Amygdala (tissue), 56 donors: ENCODE measurements at places on chromosomes 13 and 19.
A peak's percentile ranks its signal among the peaks of the same experiment; 100 is the strongest.

- no peak for DNase-seq
Observed at GRCh38 chr13:83372786-83373185, 509.5 kb downstream of the SLITRK1 start.

DNA sequence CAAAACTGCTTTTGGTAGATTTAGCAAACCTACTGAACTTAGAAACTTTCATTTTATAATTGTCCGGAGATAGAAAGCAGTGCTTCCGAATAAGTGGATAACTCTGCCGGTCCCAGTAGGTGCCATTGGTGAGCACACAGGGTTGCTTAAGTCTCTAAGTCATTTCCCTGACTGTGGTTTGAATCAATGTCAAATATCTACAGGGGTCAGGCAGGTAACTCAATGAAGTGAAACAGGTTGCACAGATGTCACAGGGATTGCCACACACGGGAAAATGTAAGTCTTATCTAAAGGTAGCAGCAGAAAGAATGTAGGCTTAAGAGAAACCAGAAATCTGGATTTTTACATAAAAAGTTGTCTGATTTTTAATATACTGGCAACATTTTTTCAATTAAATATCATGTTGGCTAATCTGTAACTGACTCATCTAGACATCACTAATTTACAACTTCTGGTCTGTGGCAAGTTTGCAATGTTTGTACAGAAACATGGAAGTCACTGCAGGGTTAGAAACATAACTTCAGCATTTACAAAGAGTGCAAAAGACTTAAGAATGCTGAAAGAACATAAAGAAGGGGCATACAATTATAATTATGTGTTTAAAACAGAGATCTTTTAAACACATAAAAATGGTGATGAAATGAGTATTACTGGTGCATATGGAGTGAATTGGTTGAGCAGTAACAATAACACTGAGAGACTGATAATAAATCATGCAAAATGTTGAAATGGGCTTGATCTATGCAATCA, 14.3 kb upstream of the LRRC63 start:
- DNase-seq: no peak

- DNase-seq: no peak
Observed at GRCh38 chr19:18809149-18809868, 18.2 kb upstream of the COMP start.

- no peak for DNase-seq
Observed at GRCh38 chr13:54287062-54287764, 1258.6 kb downstream of the OLFM4 start.

DNA sequence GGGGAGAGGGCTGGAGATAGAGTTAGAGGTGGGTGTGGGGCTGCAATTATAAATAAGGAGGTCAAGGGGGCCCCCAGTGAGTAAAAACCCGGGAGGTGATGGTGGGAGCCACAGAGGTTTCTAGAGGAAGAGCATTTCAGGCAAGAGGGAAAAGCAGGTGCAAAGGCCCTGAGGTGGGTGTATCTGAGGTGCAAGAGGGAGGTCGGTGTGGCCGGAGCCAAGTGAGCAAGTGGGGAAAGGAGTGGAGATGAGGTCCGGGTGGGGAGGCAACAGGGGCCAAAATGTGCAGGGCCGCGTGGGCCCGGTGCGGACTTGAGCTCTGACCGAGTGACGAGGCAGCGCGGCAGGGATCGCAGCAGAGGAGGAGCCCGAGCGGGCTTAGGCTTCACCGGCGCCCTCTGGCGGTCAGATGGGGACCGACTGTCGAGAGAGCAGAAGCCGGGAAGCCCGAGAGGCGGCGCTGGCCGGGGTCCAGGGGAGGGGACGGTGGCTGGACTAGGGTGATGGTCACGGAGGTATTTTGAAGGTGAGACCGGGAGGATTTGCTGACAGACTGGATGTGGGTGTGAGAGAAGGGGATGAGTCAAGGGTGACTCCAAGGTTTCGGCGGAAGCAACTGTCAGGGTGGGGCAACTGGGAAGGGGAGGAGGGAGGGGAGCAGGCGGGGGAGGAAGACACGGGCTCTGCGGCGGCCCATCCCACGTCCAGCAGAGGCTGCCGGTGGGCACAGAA, 17.7 kb upstream of the SPACA4 start:
- peak; percentile 83 for DNase-seq

DNA sequence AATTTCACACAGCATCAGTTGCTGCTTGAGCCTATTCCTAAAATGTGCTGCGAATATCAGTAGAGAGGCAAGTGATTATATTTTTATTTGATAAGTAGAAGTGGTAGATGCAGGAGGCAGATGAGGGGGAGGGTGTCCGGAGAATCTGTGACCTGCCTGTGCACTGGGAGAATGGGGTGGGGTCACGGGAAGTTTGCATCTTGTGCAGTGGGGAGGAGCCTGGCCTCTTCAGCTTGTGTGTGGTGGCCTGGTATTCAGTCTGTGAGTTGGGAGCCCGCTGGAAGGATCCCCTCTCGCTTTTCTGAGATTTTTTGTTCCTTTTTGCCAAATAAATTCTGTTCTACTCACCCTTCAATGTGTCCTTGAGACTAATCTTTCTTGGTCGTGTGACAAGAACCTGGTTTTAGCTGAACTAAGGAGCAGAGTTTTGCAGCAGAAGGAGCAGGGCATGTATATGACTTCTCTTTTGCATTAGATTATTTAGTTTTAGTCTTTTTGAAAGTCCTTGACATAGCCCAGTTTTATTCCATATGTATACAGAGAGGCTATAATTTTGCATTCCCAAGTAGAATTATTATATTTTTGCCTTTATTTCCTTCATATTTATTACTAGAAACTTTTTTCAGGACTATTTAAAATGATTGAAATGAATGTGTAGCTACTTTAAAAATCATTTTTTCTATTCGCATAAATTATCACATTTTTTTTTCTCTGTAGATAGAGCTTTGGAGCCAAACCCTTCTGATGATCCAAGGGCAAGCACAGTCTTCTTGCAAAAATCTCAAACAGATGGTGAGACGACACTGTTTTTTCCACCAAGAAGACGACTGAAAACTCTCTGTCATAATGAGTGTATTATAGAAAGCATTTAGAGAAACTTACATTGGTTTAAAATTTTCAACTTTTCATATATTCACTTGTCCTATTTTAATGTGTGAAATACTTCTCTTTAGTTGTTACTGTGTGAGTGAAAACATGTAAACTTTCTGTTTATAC, 1257.2 kb downstream of the UQCRFS1 start:
- DNase-seq: no peak

DNA sequence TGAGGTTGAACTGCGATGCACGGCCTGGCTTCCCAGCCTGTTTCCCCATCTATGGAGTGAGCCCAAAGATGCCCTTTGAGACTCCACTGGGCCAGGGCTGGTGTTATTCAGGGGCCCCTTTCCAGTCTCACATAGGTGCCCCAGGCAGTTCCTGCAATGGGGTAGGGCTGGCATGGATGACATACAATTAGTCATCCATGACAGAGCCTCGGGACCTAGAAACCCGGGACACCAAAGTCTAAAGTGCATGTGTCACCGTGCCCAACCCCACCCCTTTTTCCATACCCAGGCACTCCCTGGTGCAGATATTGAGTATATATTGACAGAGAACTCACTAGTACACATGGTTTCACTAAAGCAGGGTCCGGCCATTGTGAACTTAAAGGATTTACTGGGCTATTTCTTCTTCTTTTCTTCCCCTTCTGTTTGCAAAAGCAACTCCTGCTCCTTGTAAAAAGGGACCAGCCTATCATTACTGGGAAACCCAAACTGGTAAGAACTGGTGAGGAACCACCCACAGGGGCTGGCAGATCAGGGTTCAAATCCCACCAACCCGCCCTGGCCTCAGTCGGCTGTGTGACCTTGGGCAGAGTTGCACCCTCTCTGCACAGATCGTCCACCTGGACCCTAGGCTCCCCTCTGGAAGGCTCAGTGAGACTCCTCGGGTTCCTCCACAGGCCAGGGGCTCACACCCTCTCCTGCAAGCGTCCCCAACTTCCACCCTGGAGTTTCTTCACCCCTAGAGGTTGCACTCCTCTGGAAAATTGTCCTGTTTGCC, 2.7 kb downstream of the B3GNT3 start:
- no peak for DNase-seq

DNA sequence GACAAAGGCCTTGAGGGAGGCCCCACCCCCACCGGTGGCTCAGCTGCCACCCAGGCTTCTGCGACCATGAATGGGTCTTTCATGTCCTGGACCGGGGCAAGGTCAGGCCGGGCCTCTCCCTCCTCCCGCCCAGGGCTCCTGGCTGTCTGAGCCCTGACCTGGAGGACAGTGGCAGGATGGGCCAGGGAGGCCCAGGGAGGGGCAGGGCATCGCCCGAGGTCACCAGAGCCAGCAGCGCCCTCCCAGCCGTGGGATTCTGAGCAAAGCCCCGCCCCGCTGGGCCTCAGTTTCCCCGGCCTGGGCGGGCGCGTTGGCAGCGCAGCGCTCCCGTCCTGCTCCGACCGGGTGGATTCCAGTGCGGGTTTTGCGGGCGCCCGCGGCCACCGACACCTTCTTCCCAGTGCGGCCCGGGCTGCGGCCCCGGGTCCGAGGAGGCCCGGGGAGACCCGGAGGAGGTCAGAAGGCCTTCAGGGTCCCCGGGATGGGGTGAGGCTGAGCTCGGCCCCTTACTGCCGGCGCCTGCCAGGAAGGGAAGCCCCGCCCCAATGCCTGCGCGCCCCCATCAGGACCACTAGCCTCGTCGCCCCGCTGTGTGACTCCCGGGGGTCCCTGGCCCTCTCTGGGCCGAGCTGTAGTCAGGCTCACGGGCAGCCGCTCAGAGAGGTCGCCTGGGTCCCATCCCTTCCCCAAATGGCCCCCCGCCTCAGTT, 24.6 kb upstream of the SEMA6B start:
- peak; percentile 41 for DNase-seq

DNA sequence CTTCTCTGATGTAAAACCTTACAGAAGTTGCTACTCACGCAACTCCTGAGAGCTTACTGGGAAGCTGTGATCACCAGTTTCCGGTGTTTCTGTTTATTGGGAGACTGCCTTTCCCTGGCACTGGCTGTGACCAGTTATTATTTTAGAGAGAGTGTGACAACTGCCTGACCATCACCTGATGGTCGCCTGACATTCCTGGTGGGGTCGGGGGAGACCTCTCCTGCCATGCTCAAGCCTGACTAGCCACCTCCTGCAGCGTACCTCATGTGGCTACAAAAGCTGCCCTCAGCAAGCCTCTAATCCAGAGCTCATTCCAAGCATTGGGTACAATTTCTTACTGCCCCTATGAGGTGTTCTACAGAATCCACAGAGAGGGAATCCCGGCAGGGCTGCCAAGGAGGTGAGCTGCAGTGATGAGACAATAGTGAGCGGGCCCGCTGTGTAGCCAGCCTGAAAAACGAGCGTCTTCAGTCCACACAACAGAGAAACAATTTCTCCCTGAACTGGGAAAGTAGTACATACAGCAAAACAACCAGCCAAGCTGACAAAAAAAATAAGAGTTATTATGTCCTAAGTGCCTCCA, 28.7 kb downstream of the GJA3 start:
- DNase-seq: no peak

DNA sequence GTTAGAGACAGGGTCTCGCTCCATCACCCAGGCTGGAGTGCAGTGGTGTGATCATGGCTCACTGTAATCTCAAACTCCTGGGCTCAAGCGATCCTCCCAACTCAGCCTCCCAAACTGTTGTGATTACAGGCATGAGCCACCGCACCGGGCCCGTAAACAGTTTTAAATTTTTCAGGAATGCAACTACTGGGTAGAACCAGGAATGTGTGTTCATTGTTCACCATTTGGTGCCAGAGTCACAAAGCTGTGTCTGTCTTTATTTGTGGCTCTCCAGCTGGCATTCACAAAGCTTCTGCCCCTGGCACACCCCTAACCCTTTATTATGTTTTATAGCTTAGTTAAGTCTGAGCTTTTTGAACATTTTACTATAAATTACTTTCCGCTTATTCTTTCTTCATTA, 19.8 kb upstream of the ACP7 start:
- DNase-seq: no peak

- no peak for DNase-seq
Observed at GRCh38 chr13:57353831-57354230, 186.8 kb downstream of the PRR20E start.

GRCh38 chr13:49400755-49401659, 42.9 kb downstream of the CAB39L start:
- peak; percentile 12 for DNase-seq

DNA sequence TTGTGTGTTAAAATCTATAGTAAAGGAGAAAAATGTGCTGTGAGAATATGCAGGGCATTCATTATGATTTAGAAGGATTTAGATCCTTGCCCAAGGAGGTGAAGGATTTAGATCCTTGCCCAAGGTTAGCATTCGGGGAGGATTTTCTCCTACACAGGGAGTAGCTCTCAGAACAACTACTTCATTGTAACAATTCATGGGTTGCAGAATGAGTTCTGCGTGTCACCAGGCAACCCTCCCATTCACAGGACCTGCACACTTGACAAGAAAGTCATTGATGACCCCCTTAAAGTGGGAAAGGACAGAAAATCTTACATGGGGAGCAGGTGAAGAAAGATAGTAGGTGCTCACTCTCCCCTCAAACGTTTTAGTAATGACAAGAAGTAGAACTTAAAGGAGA, 167.1 kb upstream of the MAB21L1 start:
- DNase-seq: no peak

DNA sequence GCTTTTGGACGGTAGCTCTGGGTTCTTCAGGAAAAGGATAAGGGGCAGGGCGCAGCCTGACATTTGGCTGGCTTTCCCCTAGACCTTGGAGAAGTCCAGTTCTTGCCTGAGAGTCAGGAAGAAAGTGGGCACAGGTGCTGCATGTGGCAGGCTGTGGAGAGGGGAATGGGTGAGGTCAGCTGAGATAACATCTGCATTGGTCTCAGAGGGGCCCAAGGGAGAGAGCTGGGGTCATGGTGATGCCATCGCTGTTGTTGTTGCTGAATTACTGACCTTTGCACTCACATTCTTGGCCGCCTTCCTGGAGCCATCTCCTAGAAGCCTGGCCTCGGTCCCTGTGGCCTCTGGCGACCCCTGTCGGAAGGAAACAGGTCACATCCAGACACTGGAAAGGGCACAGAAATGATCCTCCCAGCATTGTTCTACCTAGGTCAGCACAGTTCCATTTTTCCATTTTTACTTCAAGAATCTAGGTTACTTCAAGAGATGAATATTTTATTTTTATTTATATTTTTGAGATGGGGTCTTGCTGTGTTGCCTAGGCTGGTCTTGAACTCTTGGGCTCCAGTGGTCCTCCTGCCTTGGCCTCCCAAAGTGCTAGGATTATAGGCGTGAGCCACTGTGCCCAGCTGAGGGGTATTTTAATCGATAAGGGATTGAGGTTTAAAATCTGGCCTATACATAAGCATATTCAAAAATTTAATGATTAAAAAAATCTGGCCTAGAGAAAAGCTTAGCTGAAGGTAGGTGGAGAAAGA, 6.5 kb upstream of the LIPE start:
- DNase-seq: peak; percentile 65

GRCh38 chr13:109998684-109999533, 212.5 kb upstream of the IRS2 start:
- DNase-seq: no peak

GRCh38 chr13:113794764-113795173, 35.7 kb downstream of the TMEM255B start:
- DNase-seq: no peak
